ENCODE measurements at places on chromosomes 11 and 22.
A peak's percentile ranks its signal among the peaks of the same experiment; 100 is the strongest.

- DNase-seq = no peak
These were observed 532 bp upstream of the VSIG2 start for GRCh38 chr11:124752471-124753102.

DNA sequence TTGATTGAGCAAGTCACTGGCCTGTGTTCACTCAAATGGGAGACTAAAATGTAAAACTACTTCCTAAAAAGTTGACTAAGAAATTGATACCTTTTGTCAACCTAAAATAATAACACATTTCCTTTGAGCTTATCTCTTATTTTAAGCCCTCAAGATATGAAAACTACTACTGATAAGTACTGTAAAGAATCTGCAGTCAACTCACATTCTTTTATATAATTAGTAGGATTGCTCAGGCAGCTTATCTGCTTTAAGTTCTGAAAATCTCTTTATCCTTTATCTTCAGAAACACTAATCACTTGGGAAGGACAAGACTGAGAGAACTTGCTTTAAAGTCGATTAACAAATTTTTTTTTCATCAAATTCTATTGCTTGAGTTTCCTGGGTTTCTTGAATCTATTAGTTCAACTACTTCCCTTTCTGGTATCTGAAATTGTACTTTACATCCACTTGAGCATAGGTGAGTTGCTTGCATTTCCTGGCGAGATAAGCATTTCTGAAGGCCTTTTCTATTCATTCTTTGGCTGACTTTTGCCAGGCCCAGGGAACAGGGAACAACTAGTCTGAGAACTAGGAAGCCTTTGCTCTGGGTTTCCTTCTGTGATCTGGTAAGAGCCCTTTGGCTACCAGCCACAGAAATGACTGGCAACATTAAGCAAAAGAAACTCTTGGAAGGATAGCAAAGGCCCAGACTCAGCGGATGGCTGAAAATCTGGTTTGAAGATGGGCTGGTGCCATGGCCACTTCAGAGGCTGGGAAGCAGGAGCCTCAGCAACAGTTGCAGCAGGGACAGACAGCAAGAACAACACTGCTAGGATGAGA is 19.3 kb upstream of the CSRP3 start:
- no peak for DNase-seq

DNA sequence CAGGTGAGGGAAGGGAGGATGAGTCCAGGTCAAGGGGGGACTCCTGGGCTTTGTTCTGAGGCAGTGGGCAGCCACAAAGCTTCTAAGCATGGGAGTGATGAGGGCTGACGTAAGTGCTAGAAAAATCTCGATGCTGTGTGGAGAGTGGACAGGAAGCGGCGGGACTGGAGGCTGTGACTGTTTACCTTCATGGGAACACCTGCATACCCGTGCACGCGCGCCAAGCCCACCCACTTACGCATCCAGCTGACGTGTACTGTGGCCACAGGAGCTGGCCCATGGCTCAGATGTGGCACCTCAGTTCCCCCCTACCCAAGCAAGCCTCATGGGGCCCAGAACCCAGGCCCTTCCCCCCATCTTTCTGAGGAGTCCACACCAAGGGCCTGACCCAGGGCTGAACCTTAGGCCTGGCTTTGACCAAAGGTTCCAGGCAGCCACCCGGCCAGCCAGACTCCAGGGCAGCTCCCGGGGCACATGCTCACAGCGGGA is 14.0 kb downstream of the MYRF start:
- DNase-seq = no peak

GRCh38 chr11:57279116-57279515 is 42.1 kb upstream of the APLNR start:
- no peak for DNase-seq

- no peak for DNase-seq
These were observed 111.6 kb downstream of the MIAT start for GRCh38 chr22:26768952-26769351.

GRCh38 chr22:46592390-46592872 is 27.8 kb upstream of the GRAMD4 start:
- DNase-seq = no peak

DNA sequence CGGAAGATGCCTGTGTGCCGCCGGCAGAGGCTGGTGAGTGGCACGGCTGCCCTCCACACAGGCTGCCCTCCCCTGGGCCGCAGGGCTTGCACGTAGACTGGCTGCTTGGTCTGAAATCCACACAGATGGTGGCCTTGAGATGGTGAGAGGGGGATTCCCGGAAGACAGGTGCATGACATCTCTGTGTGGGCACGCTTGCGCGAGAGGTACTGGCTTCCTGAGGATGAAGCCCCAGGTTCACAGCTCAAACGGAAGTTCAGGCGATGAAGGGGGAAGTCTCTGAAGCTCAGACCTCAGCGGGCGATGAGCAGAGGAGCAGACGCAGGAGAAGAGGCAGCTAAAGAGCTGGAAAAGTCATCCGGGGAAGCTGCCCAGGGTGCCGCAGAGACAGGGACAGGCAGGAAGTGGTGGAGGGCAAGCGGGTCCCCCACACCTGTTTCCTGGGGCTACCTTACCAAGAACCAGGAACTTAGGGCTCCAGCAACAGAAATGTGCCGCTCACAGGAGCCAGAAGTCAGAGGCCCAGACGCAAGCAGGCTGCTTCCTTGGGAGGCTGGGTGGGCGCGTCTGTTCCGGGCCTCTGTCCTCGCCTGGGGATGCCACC is 7.2 kb downstream of the CRELD2 start:
- no peak for DNase-seq

DNA sequence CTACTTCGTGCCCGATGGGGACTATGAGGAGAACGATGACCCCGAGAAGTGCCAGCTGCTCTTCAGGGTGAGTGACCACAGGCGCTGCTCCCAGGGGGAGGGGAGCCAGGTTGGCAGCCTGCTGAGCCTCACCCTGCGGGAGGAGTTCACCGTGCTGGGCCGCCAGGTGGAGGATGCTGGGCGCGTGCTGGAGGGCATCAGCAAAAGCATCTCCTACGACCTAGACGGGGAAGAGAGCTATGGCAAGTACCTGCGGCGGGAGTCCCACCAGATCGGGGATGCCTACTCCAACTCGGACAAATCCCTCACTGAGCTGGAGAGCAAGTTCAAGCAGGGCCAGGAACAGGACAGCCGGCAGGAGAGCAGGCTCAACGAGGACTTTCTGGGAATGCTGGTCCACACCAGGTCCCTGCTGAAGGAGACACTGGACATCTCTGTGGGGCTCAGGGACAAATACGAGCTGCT is 751 bp downstream of the FIBIN start:
- DNase-seq = no peak

GRCh38 chr11:120153221-120153620 is 15.3 kb upstream of the TRIM29 start:
- no peak for DNase-seq

- DNase-seq = no peak
These were observed 117.2 kb downstream of the GGTLC2 start for GRCh38 chr22:22761606-22761962.

GRCh38 chr11:69817265-69818230 is 1.7 kb downstream of the FGF3 start:
- DNase-seq = no peak

- DNase-seq = no peak
These were observed 62.8 kb downstream of the BCR start for GRCh38 chr22:23243006-23243573.

- DNase-seq = no peak
These were observed 20.4 kb downstream of the ZNRF3 start for GRCh38 chr22:28903729-28904128.

GRCh38 chr11:92268546-92268945 is 43.9 kb downstream of the FAT3 start:
- DNase-seq = no peak

- no peak for DNase-seq
These were observed 73.5 kb downstream of the RNF169 start for GRCh38 chr11:74822170-74822569.

DNA sequence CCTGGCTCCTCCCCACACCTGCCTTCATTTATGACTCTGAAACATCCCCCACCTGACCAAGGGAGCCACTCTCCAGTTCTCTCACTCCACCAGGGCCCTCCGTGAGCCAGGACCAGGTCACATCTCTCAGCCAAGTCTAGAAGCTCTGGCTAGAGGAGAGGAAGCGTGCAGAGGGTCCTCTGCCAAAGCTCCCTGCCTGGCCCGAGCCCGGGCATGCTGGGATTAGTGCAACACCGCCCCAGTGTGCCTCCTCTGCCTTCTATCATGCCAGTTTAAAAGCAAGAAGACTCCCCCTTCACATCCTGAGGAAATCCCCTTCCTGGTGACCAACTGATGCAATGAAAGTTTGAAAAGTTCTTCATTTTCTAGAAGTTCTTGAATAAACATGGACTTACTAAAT is 23.5 kb downstream of the TP53AIP1 start:
- DNase-seq = no peak

DNA sequence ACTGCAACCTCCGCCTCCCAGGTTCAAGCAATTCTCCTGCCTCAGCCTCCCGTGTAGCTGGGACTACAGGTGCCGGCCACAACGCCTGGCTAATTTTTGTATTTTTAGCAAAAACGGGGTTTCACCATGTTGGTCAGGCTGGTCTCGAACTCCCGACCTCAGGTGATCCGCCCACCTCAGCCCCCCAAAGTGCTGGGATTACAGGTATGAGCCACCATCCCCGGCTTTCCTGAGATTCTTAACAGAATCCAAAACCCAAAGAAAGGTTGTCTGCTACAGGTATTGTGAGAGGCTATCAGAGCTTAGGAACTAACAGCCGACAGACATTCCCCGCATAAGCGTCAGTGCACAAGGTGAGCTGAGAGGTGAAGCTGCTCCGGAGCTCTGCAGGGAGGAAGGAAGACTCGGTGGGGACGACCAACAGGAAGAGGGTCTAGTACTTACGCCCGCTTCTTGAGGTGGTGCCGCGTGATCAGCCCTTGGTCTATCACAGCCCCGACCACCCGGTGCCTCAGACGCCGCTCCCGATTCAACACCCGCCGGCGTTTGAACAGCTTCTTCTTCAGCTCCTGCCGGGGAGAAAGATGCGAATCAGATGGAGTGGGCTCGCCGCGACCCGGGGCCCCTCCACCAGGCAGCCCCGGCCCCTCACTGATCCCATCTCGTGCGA is 470 bp downstream of the C11orf98 start:
- DNase-seq = no peak

- no peak for DNase-seq
These were observed 2.7 kb downstream of the ACO2 start for GRCh38 chr22:41471568-41471967.

DNA sequence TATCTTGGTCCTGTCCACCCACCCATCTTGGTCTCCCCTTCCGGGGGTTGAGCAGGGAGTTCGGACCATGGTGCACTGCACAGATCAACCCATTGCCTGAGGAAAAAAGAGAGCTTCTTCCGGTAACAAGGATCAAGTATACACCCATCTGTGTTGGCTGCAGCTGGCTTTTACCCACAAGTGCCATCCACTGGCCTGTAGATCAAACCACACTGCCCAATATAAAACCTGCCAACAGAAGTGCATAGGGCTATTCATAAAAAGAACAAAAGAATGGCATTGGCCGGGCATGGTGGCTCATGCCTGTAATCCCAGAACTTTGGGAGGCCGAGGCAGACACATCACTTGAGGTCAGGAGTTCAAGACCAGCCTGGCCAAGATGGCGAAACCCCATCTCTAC is 94.5 kb downstream of the ZC3H12C start:
- DNase-seq = no peak

GRCh38 chr22:38566726-38567504 is 3.1 kb downstream of the DMC1 start:
- DNase-seq = no peak

DNA sequence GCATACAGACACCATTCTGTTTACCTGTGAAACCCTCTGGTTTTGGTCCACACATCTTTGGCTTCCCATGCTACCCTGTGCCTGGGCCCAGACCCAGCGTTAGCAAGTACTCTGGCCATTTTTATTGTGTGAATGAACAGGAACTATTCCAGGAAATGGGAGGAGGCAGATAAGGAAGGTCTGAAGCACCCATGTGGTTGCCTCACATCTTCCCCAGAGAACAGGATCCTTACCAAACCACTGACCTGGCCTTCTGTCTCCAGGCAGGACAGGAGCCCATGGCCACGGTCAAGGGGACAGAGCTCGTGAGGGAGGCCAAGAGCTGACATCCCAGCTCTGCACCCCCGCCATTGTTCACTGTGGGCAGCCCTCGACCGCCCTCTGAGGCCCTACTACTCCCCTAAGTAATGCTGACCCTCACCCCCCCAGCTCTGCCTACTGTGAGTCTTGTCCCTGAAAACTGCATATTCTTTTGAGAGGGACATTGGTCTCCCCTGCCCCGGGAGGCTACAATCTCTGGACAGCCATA is 97.7 kb upstream of the TP53I11 start:
- DNase-seq = peak; percentile 2

Measured in hematopoietic multipotent progenitor cell treated with erythropoietin and hydrocortisone succinate and interleukin-3 and kit ligand, for 15 days (in vitro differentiated cells).